Cardiac muscle cell (in vitro differentiated cells and primary cell): ENCODE measurements at places on chromosomes 11 and 22. TPM values are rescaled to one million over a fixed set of nuclear protein-coding genes. Genes with fewer than 3 reads are reported as not detected.

- H3K4me1 ChIP-seq: no peaks in the 10 kb centered on the region
- DNase-seq: no peak
- no peak overlapping the region for H3K27ac ChIP-seq
- H3K36me3 ChIP-seq: no peaks in the 10 kb centered on the region
These were observed 438.9 kb downstream of the NTM start for GRCh38 chr11:131809203-131809918.

DNA sequence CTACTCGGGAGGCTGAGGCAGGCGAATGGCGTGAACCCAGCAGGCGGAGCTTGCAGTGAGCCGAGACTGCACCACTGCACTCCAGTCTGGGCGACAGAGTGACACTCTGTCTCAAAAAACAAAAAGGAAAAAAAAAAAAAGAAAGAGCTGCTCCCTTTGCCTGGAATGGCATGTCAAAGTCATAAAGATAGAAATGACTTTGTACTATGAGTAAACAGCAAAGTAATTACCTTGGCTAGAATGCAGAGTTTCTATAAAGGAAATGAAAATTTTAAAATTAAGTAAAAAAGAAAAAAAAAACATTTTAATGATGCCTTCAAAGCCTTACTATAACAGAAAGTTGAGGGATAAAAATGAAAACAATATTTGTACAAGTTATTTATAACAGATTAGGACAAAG, 10.1 kb downstream of the PPP2R1B start:
- no peak for DNase-seq
- H3K27ac ChIP-seq: no peak overlapping the region
- H3K36me3 ChIP-seq: peaks cover 55% of the 10 kb centered on the region
- no peaks in the 10 kb centered on the region for H3K27me3 ChIP-seq
- H3K4me3 ChIP-seq: no peak overlapping the region

DNA sequence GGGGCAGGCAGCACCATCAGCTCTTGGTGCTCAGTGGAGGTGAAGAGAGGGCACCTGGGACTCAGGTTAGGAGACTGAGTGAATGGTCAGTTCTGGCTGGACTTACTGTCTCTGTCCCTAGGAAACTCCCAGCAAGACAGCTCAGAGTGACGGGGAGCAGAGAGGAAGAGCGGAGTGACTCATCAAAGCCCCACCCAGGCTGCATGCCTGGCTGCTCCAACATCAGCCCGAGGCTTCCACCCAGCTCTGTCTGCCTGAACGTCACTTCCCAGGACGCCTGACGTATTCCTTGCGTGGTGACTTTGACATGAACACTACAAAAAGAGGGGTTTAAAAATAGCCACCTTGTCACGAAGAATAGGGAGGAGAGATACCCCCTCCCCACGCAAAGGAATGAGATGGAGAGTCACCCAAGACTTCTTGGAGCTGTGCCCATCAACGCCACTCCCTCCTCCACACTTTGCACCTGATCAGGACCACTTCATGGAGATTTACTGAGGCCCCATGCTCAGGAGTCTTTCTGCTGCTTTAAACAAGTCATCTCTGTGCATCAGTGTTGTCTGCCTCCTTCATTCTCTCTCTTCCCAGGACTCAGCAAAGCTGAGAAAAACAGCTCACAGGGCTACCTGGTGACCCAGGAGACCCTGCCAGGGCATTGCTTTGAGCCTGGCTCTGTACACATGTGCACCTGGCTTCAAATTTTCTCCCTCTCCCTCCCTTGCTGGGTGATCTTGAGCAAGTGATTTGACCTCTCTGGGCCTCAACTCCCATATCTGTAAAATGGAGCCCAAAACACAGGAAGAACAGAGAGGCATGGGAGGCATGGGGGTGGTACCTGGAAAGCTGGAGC, 83.1 kb downstream of the MN1 start:
- peaks cover 4% of the 10 kb centered on the region for H3K4me1 ChIP-seq
- DNase-seq: peak; percentile 91
- H3K4me3 ChIP-seq: no peak overlapping the region
- no peak overlapping the region for H3K27ac ChIP-seq
- no peaks in the 10 kb centered on the region for H3K36me3 ChIP-seq

TPST2 gene
- 27.3 and 44.2 TPM in 2 replicates for total RNA-seq

MAPK11 gene
- total RNA-seq: 0.49 and 0.63 TPM in 2 replicates

DNA sequence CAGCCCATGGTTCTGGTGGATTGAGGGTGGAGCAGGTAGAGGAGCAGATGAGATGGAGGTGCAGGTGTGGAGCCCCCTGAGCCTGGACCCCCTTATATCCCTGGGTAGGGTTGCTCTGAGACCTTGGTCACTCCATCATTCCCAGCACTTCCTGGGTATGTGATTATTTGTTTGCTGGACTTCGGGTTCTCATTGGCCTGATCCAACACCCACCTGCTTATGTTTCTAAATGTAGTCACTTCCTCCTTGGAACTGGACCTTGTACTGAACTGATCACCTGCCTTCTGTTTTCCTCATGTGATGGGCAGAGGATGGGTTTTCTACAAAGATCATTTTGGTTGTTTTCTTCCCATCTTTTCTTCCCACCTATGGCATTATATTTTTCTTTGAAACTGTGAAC, at the start of gene KRTAP5-4:
TSS of gene KRTAP5-4 (minus strand) at position 53 of the 400 bp plus-strand sequence. CDS start at position 8, 45 bp downstream.
- no peaks in the 10 kb centered on the region for H3K27me3 ChIP-seq
- no peaks in the 10 kb centered on the region for H3K36me3 ChIP-seq
- no peak within 1 kb of the TSS for H3K27ac ChIP-seq
- H3K4me1 ChIP-seq: no peaks in the 10 kb centered on the region

OR8B8 gene
- not detected in 2 replicates for total RNA-seq

DNA sequence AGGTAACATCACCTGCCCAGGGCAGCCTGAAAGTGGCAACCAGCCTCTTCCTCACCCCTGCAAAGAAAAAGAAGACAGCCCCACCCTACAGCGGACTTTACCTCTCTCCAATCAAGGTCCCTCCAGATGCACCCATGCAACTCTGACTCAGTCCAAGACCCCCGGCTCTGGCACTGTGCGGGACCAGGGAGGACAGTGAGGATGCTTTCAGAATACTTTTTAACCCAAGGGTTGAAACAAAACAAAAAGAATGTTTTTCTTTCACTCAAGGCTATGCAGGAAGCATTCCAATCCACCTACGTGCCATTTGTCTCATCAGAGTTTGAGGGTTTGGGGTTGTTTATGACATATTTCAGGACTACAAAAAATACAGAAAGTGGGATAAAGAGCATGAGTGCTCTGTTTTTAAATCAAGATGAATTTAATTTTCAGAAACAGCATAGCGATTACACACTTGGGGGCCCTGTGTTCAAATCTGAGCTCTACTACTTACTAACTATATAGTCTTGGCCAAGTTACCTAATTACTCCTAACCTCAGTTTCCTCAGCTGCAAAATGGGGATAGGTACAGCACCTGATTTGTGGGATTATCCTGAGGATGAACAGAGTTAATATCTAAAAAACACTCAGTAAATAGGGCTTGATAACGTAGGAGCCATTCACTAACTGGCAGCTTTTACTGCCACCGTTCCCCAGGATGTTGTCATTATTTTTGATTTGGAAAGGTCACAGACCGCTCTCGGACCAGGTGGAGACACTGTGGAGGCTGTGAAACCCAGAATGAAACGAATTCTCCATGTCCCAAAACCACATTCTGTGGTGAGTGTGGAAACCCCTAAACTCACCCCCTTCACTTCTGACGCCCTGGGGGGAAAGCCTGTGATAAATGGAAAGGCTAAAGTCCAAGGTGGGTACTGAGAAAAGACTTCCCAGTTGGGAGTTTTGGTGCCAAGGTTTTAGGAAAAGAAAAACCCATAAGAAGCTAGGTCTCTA, 5.6 kb downstream of the PLAAT3 start:
- no peak overlapping the region for H3K27ac ChIP-seq
- peaks cover 38% of the 10 kb centered on the region for H3K27me3 ChIP-seq

C11orf42 gene
- not detected in 2 replicates for total RNA-seq

DNA sequence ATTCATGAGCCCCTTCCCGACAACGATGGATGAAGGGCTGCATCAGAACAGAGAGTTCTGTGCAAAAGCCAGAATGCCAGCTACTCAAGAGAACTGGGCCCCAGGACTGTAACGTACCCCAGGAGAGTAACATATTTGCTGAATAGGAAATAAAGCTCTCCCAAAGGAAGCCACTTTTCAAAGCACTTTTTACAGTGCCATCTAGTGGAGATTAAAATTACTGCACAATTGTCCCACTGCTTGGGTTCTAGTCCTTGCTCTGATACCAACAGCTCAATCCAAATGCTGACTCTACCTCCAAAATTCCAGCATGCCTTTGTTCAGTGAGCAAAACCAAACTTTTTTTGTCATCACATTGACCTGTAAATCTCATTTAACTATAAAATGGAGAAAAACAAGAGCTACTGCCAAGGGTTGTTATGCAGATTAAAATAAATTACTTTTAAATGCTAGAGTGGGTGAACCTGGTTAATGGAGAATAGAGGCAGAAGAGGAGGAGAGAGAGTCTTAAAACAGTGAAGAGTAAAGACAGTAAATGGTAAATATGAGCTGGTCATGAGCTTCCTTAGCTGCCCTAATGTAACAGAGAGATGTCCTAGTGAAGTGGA, 87.6 kb upstream of the FSHB start:
- H3K27ac ChIP-seq: no peak overlapping the region
- no peaks in the 10 kb centered on the region for H3K4me1 ChIP-seq
- no peaks in the 10 kb centered on the region for H3K27me3 ChIP-seq
- DNase-seq: peak; percentile 46

GRCh38 chr11:2139621-2140337, 590 bp upstream of the IGF2 start:
- peaks cover 75% of the 10 kb centered on the region for H3K27me3 ChIP-seq
- no peaks in the 10 kb centered on the region for H3K4me1 ChIP-seq
- H3K27ac ChIP-seq: no peak overlapping the region
- H3K4me3 ChIP-seq: peak overlapping the region; percentile 34

GRCh38 chr22:45818424-45819085, 146.9 kb downstream of the ATXN10 start:
- H3K4me3 ChIP-seq: no peak overlapping the region
- no peaks in the 10 kb centered on the region for H3K4me1 ChIP-seq
- peaks cover 9% of the 10 kb centered on the region for H3K36me3 ChIP-seq
- no peaks in the 10 kb centered on the region for H3K27me3 ChIP-seq

GRCh38 chr11:63826471-63827190, 12.3 kb upstream of the MARK2 start:
- H3K4me1 ChIP-seq: no peaks in the 10 kb centered on the region
- DNase-seq: no peak
- H3K27ac ChIP-seq: no peak overlapping the region
- peaks cover 36% of the 10 kb centered on the region for H3K36me3 ChIP-seq
- no peak overlapping the region for H3K4me3 ChIP-seq

MPST gene
- 152 and 155 TPM in 2 replicates for total RNA-seq

GRCh38 chr22:19149991-19150390, at the start of gene GSC2:
GSC2 (minus strand) TSS chr22:19150292; CDS start chr22:19150283, 9 bp downstream.
- no peak within 1 kb of the TSS for H3K27ac ChIP-seq
- no peaks in the 10 kb centered on the region for H3K4me1 ChIP-seq
- H3K4me3 ChIP-seq: no peak within 1 kb of the TSS

- no peak overlapping the region for H3K27ac ChIP-seq
- H3K4me3 ChIP-seq: no peak overlapping the region
- no peak for DNase-seq
These were observed 74.7 kb downstream of the MN1 start for GRCh38 chr22:27726686-27727449.

DNA sequence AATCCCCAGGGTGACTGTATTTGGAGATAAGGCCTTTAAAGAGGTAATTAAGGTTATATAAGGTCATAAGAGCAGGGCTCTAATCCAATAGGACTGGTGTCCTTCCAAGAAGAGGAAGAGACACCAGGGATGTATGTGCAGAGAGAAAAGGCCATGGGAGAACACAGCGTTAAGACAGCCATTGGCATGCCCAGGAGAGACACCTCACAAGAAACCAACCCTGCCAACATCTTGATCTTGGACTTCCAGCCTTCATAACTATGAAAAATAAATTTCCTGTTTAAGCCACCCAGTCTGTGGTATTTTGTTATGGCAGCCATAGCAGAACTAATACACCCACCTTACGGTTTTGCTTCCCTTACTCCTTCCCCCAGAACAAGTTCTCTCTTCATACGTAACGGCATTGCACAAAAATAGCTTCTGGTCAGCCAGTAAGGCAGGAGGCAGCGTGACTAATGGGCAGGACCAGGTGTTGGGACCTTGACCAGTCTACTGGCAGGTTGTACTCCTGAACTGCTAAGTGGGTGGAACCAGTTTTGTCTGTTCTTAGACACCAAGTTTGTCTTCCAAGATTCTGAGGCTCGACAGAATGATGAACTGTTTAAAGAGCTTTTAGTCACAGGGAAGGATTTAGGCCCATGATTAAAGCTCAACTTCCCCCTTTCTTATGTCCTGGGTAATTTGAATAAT, 31.9 kb upstream of the UPB1 start:
- H3K4me1 ChIP-seq: peaks cover 39% of the 10 kb centered on the region
- no peaks in the 10 kb centered on the region for H3K27me3 ChIP-seq
- no peak overlapping the region for H3K27ac ChIP-seq
- no peaks in the 10 kb centered on the region for H3K36me3 ChIP-seq
- no peak for DNase-seq

DNA sequence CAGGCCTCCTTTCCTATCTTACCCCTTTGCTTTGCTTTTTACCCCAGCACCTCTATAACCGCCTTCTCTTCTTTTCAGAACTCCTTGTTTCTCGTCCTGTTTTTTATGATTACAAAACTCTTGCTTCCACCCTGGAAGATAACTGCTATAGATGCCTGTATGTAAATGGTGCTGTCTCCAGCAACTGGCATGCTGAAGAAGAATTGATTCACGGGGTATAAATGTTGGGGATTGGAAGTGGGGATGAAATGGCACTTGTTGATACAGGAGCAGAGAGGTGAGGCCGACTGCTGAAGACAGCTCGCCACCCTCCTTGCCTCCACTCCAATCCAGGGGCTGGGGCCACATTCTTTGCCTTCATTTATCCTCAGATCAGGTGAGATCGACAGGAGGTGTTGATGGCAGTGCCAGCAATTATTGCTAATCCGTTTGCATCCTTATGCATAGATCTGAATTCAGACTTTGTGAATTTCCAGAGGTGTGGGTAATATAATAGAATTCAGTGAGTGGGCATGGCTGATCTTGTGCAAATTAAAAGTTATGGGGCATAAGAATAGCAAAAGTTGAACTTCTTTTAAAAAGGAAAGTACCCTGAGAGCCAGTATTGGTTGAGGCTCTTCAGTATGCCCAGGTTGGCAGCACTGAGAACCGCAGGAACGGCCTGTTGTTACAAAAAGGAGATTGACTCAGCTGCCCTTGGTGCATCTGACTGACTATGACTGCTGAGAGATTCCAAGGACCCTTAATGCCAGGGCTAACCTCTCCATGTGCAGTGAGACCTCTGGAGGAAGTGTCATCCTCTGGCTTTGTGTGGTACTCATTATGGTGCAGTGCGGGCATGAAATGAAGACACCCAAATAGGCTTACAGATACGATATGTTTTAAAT, 5.3 kb downstream of the NEAT1 start:
- H3K4me3 ChIP-seq: no peak overlapping the region
- peaks cover 58% of the 10 kb centered on the region for H3K4me1 ChIP-seq
- DNase-seq: no peak
- no peaks in the 10 kb centered on the region for H3K36me3 ChIP-seq
- no peak overlapping the region for H3K27ac ChIP-seq

DNA sequence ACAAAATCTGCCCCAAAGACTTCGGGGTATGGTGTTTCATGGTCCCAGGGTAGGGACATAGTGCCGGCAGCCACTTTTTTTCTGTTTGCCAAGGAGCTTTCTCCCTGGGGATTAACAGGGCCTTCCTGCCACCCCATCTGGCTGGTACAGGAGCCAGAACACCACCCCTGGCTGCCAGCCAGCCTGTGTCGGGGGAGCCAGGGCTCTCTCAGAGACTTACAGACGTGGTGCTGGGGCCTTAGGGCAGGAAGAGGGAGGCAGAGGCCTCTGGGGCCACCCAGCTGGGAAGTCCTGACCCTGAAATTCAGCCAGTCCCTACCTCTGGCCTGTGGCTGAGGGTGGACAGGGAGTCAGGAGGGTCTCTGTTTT, 52.4 kb upstream of the CDON start:
- peaks cover 20% of the 10 kb centered on the region for H3K4me1 ChIP-seq
- no peak overlapping the region for H3K27ac ChIP-seq
- DNase-seq: no peak
- H3K36me3 ChIP-seq: no peaks in the 10 kb centered on the region
